G401 (cell line): ENCODE measurements at places on chromosomes 3 and 15.

DNA sequence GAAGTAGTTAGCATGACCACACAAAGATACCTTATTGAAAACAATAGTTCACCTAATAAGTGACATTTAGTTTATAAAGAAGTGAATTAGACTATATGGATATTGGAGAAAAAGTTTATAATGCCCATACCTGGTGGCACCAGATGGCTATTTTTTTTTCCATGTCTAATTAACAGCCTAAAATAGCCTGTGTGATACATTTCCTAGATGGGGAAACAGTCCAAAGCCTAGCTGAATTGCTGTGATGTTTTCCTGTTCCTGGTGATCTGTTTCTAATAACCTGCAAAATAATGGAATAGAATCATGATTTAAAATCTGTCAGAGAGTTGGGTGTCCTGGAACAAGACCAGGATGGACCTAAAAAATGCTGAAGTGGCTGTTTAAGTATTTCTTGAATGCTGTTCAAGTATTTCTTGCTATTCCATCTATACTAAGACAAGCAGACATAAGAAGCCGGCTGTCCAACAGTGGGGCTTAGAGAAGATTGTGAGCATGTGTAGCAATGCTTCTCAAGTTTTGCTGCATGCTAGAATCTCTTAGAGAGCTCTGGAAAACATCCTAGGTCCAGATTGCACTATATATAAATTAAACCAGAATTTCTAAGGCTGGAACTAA lies 31.3 kb downstream of the LRRC3B start:
- peak; percentile 80 for DNase-seq

GRCh38 chr3:129534428-129535027 lies 6.1 kb downstream of the RHO start:
- no peak for DNase-seq

GRCh38 chr3:46508850-46509591 lies 11.2 kb downstream of the RTP3 start:
- no peak for DNase-seq

DNA sequence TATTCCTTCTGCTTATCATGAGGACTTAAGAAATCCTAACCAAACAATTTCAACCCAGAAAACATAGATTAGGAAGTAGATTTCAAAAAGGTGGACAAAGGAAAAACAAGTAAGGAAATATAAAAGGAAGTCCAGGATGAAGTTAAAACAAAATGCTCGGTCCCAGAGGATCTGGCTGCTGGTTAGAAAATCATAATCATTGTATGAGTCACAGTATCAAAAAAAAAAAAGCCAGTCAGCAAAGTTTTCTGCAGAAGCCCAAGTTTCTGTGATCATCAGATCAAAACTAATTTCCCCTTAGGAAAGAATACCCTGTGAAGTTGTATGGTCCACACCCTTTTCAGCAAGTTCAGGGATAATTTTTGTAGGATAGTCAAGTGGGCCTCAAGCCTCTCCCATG lies 43.0 kb upstream of the LRTM1 start:
- no peak for DNase-seq

- DNase-seq = no peak
Measured at GRCh38 chr15:83278191-83278590, 6.3 kb downstream of the BNC1 start.

- no peak for DNase-seq
Measured at GRCh38 chr3:35936571-35936970, 297.2 kb downstream of the ARPP21 start.

DNA sequence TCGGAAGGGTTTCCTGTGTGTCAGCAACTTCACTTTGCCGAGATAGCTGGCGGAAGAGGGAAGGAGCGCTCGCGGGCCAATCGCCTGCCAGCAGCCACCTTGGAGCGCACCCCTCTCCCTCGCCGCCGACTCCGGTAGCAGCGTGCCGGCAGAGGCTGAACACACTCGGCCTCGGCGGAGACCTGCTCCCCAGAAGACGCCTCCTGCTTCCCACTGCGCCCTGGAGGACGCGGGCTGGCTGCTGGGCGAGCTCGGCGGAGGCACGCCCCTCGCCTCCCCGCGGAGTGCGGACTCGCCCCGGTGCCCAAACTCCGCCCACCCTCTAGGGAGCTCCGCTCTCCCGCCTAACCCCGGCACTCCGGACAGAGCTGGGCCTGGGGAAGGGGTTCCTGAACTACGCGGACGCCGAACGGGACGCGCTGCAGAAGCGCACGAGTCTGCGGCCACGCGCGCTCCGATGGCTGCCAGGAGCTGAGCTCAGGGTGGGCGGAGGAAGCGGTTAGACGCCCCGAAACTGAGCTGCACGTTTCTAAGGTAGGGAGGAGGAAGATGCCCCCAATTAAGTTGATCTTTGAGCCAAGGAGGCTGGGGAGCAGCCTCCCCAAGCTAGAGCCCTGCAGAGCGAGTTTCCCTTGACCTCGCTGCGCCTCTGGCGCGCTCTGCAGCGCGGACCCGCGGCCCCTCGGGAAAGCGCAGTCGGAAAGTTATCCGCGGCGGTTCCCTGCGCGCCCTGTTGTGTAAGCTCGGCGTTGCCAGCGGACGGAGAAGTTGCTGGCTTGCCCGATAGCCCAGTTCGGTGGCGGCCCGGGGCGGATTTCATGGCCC lies at the start of gene P2RY1:
P2RY1 (plus strand) TSS at position 356 of the 825 bp plus-strand sequence. CDS start 652 bp downstream, outside the sequence.
- DNase-seq = no peak

DNA sequence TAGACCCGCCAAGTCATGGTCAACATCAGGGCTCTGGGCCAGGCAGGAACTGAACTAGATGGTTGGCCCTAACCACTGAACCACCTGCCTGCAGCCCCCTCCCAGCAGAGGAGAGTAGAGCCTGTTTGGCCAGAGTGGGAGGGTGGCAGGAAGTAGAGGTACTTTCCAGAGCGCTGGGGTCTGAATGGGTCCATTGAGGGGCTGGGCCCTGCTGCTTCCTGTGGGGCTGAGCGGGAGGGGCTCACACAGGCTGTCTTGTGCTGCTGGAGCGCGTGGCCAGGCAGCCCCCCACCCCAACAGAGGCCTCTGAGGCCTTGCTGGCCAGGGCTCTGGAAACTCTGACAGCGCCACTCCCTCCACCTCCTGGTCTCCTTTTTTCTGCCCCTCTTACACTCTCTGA lies 17.4 kb downstream of the CSPG4 start:
- no peak for DNase-seq

- no peak for DNase-seq
Measured at GRCh38 chr3:17749281-17749680, 6.8 kb upstream of the TBC1D5 start.

DNA sequence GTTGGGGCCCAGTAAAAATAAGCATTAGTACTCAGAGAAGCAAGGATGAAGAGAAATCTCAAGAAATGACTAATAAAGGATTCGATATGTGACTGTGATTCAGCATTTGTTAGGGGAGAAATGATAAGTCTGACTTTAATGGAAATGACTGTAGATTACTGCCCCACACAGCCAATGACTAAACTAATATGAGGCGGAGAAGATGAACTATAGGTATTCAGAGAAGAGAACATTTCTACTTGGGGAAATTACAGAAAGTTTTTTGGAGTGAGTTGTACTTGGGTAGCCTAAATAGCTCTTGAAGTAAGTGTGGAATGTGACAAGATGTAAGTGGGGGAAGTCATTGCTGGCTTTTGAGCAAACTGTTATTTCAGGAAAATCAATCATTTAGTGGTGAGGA lies 380.0 kb downstream of the PDCD6IP start:
- no peak for DNase-seq

DNA sequence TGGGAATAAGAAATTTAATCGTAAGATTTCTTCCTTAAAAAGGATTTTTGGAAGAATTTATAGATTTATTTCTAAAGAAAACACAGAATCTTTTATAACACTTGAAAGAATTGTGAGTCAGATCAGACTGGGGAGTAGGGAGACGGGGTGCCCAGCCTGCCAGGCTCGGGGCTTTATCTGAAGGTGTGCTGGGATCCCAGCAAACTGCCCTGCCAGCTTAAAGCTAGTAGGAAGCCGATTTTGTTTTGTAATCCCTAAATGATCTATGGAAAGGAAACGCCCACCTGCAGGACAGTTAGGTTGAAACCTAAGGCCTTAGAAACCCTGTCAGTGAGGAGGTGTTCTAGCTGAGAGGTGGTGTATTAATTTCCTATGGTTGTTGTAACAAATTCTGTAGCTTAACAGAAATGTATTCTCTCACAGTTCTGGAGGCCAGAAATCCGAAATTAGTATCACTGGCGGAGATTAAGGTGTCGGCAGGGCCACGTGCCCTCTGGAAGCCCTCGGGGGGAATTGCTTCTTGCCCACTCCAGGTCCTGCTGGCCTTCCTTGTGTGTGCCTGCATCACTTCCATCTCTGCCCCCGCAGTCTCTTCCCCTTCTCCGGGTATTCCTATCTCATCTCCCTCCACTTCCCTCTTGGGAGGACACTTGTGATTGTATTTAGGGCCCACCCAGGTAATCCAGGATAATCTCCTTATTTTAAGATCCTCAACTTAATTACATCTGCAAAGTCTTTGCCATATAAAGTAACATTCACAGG lies 19.3 kb upstream of the RAB6B start:
- no peak for DNase-seq

DNA sequence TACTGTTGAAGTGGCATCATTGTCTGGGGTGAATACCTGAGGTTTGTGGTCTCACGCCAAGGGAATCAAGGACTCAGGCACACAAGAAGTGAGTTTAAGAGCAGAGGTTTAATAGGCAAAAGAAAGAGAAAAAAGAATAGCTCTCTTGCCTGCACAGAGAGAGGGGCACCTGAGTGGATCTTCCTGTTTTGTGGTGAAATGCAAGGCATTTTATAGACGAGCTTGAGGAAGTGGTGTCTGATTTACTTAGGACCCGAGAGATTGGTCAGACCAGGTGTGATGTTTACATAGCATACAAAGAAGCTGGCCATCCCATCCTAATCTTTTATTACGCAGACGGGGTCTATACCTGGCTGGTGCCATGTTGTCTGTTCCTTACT lies 13.2 kb downstream of the CCR5 start:
- no peak for DNase-seq

- DNase-seq = no peak
Measured at GRCh38 chr3:101036213-101036618, 43.0 kb upstream of the ABI3BP start.
